Activated T-helper 17 cell treated with anti-CD3 and anti-CD28 coated beads, Interleukin-2, amount 50 U/mL, for 72 hours (primary cell): ENCODE measurements at places on chromosomes 6 and 20. TPM values are rescaled to one million over a fixed set of nuclear protein-coding genes. Genes with fewer than 3 reads are reported as not detected.
A peak's percentile ranks its signal among the peaks of the same experiment; 100 is the strongest.

TMEM14A gene
- 14.1 TPM for total RNA-seq

CLPSL1 gene
- total RNA-seq = not detected

HLA-DQB1 gene
- 25.5 TPM for total RNA-seq

LAMA4 gene
- not detected for total RNA-seq

CALHM4 gene
- total RNA-seq = not detected

ANGPT4 gene
- total RNA-seq = 0.06 TPM

ADGRF5 gene
- not detected for total RNA-seq

RNF182 gene
- not detected for total RNA-seq

HECA gene
- total RNA-seq = 67.0 TPM

ERGIC3 gene
- total RNA-seq = 142 TPM

- no peak overlapping the region for H3K4me3 ChIP-seq
- H3K36me3 ChIP-seq = no peaks in the 10 kb centered on the region
- no peak for ATAC-seq
- H3K4me1 ChIP-seq = no peaks in the 10 kb centered on the region
- no peak overlapping the region for H3K27ac ChIP-seq
Observed at GRCh38 chr6:55825402-55826051, 49.9 kb downstream of the BMP5 start.

DNA sequence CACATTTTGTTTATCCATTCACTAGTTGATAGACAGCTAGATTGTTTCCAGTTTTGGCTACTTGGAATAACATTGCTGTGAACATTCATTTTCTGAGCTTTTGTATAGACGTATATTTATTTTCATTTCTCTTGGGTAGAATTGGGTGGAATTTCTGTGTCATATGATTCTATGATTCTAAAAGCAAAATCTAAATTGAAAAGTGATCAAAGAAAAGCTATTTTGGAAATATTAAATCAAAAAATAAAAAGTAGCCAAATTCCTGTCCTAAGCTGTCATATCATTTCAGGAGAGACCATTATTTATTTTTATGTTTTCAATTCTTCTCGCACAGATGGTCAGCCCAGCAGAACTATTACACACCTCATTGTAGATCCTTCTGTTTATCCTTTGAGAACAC, 229.2 kb downstream of the COL12A1 start:
- no peak for ATAC-seq
- H3K4me1 ChIP-seq = no peaks in the 10 kb centered on the region
- no peak overlapping the region for H3K27ac ChIP-seq
- no peaks in the 10 kb centered on the region for H3K27me3 ChIP-seq

- H3K27ac ChIP-seq = peak overlapping the region; percentile 82
- peak; percentile 83 for ATAC-seq
- H3K4me3 ChIP-seq = peak overlapping the region; percentile 64
- H3K36me3 ChIP-seq = no peaks in the 10 kb centered on the region
- peaks cover 40% of the 10 kb centered on the region for H3K4me1 ChIP-seq
- no peaks in the 10 kb centered on the region for H3K27me3 ChIP-seq
Observed at GRCh38 chr6:113632220-113632864, 224.8 kb upstream of the MARCKS start.

GRCh38 chr20:45105317-45105716, 4.4 kb upstream of the KCNS1 start:
- no peak for ATAC-seq
- no peaks in the 10 kb centered on the region for H3K36me3 ChIP-seq
- H3K4me3 ChIP-seq = no peak overlapping the region
- peaks cover 5% of the 10 kb centered on the region for H3K4me1 ChIP-seq

GRCh38 chr6:53837865-53838769, 43.3 kb downstream of the LRRC1 start:
- no peaks in the 10 kb centered on the region for H3K4me1 ChIP-seq
- H3K36me3 ChIP-seq = no peaks in the 10 kb centered on the region
- no peaks in the 10 kb centered on the region for H3K27me3 ChIP-seq
- ATAC-seq = no peak

- H3K4me3 ChIP-seq = no peak overlapping the region
- no peak for ATAC-seq
- H3K4me1 ChIP-seq = no peaks in the 10 kb centered on the region
- no peak overlapping the region for H3K27ac ChIP-seq
- H3K36me3 ChIP-seq = no peaks in the 10 kb centered on the region
Observed at GRCh38 chr20:50276119-50277063, 85.8 kb downstream of the CEBPB start.

GRCh38 chr6:132648356-132648755, 10.6 kb downstream of the TAAR1 start:
- H3K4me1 ChIP-seq = peaks cover 3% of the 10 kb centered on the region
- no peak overlapping the region for H3K4me3 ChIP-seq
- ATAC-seq = peak; percentile 80
- H3K27ac ChIP-seq = no peak overlapping the region

- ATAC-seq = no peak
- H3K27ac ChIP-seq = no peak overlapping the region
- H3K36me3 ChIP-seq = no peaks in the 10 kb centered on the region
- H3K4me1 ChIP-seq = no peaks in the 10 kb centered on the region
Observed at GRCh38 chr6:10451394-10451793, 36.5 kb upstream of the TFAP2A start.

DNA sequence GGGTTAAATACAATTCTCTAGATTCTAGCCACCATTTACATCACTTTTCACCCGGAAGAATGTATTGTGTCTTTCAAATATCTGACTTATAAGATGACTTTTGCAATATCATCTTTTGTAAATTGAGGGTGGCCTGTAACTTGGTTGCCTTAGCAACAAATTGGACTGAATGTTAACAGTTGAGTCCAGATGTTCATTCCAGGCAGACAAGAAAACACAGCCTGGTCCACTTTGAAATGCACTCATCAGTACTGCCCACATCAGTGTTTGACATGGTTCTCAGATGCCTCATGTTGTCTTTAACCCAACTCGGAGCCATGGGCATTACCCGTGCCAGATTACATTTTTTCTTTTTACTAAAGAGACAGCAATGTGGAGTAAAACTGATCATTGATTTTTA, 781.6 kb upstream of the CHD6 start:
- no peaks in the 10 kb centered on the region for H3K36me3 ChIP-seq
- no peak overlapping the region for H3K4me3 ChIP-seq

- H3K4me3 ChIP-seq = peak overlapping the region; percentile 54
- H3K27me3 ChIP-seq = peaks cover 34% of the 10 kb centered on the region
- H3K27ac ChIP-seq = no peak overlapping the region
- H3K4me1 ChIP-seq = no peaks in the 10 kb centered on the region
Observed at GRCh38 chr20:41367393-41367695, 726 bp upstream of the EMILIN3 start.

- peaks cover 14% of the 10 kb centered on the region for H3K4me1 ChIP-seq
- H3K27me3 ChIP-seq = no peaks in the 10 kb centered on the region
- H3K27ac ChIP-seq = peak overlapping the region; percentile 74
- ATAC-seq = no peak
- no peak overlapping the region for H3K4me3 ChIP-seq
- peaks cover 2% of the 10 kb centered on the region for H3K36me3 ChIP-seq
Observed at GRCh38 chr20:32494483-32495216, 90.5 kb downstream of the NOL4L start.

GRCh38 chr20:3813848-3814581, 6.3 kb upstream of the AP5S1 start:
- H3K27ac ChIP-seq = peak overlapping the region; percentile 98
- H3K36me3 ChIP-seq = peaks cover 8% of the 10 kb centered on the region
- H3K4me3 ChIP-seq = peak overlapping the region; percentile 96
- H3K4me1 ChIP-seq = peaks cover 35% of the 10 kb centered on the region
- peak; percentile 45 for ATAC-seq

DNA sequence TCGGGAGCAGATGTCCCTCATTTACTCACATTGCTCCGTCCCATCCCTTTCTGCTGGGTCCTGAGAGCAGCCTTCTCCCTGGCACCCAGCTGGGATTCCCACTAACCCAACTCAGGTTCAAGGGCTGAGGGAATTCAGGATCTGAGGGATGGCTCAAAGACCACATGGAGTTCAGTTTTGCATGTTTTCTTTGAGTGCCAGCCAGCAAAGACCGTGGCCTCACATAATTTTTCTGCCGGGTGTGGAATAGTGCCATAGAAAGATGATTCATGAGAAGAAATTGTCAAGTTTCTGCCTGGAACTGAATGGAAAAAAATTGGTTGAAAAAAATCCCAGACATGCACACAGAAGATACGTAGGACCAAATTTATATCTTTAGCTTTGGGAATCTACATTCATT, 168.6 kb downstream of the CD83 start:
- no peaks in the 10 kb centered on the region for H3K27me3 ChIP-seq
- H3K4me3 ChIP-seq = no peak overlapping the region
- no peak overlapping the region for H3K27ac ChIP-seq
- H3K4me1 ChIP-seq = no peaks in the 10 kb centered on the region
- H3K36me3 ChIP-seq = no peaks in the 10 kb centered on the region
- ATAC-seq = no peak

DNA sequence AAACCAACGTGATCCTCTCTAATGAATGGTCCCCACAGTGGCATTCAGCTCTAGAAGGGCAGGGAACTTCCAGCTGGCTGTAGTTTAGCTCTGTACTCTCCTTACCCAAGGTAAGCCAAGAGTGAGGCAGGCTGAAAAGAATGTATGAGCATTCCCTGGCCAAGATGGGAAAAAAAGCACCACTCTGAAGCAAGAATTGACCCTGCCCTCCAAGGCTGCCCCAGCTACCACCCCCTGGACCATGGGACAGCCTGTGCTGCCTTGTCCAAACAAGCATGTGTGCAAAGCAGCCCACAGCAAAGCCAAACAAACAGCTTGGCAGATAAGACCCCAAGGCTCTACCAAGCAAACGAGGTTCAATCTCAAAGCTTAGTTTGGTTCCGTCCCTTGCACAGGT, 73.9 kb downstream of the GFOD1 start:
- H3K36me3 ChIP-seq = no peaks in the 10 kb centered on the region
- no peaks in the 10 kb centered on the region for H3K27me3 ChIP-seq
- H3K27ac ChIP-seq = no peak overlapping the region
- no peak for ATAC-seq

DNA sequence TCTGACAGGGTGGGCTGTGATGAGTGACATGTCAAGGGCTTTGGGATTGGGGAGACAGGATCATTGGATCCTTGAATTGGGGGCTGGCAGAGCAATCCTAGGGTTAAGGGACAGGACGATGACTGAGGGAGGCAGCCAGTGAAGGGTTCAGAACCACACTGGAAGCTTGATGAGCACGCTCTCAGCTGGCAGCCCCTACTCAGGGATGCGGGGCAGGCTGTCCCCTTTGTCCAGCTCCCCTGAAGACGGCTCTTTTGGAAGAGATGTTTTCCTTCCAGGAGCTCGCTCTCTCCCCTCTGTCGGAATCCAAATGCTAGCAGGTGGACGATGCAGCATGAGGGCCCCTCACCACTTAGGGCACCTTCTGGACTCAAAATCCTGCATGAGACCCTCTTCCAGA, 8.4 kb downstream of the TGM3 start:
- H3K36me3 ChIP-seq = no peaks in the 10 kb centered on the region
- peaks cover 3% of the 10 kb centered on the region for H3K27me3 ChIP-seq
- H3K4me3 ChIP-seq = no peak overlapping the region
- no peak for ATAC-seq
- H3K4me1 ChIP-seq = no peaks in the 10 kb centered on the region

DNA sequence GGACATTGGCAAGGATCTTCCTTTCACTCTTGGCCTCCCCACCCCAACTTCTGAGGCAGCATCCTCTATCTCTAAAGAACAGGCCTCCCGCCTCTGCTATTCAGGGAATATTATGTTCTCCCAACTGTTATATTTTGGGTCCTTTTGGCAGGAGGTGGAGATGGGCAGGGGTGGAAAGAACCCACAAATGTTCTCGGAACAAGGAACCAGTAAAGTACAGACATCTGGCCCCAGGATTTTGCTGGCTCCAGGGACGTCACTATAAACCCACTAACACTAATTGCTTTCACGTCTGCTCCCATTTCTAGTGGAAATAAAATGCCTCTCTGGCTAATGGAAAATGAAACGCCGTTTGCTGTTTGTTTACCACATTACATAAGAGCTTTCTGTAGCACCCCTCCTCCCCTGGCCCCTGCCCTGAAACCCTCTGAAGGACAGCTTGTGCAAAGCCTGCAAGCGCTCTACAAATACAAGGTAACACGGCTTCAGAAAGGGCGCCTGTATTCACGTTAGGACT, 77.7 kb upstream of the TBC1D7 start:
- H3K4me3 ChIP-seq = no peak overlapping the region
- H3K4me1 ChIP-seq = no peaks in the 10 kb centered on the region
- no peaks in the 10 kb centered on the region for H3K36me3 ChIP-seq
- H3K27me3 ChIP-seq = no peaks in the 10 kb centered on the region

DNA sequence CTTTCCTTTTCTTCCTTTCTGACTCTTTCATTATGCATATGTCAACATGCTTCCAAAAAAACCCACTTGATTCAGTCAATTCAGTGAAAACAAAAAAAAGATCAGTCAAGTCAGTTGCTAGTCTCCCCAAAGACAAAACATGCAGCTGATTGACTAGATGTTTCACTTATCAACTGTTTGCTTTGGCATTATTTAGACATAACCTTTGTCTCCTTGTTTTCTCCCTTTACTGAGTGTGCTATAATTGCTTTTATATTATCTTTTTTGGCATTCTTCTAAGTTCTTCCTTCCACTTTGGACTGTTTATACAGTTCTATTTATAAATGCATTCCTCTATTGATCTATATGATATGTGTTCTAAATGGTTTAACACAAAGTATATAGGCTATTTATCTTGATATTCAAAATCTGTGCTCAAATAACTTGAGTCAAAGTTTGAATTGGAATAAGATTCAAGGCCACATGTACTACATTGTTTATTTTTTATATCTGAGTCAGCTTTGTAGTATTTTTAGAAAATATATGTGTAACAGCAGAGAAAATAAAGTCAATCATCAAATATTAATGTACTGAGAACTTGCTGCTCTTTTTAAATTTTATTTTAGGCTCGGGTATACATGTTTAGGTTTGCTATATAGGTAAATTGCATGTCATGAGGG, 260.5 kb downstream of the CENPW start:
- no peaks in the 10 kb centered on the region for H3K36me3 ChIP-seq
- H3K27me3 ChIP-seq = no peaks in the 10 kb centered on the region
- no peaks in the 10 kb centered on the region for H3K4me1 ChIP-seq

GRCh38 chr6:166499350-166500163, 86.9 kb downstream of the RAMACL start:
- no peaks in the 10 kb centered on the region for H3K27me3 ChIP-seq
- no peaks in the 10 kb centered on the region for H3K36me3 ChIP-seq
- H3K4me3 ChIP-seq = peak overlapping the region; percentile 22
- H3K4me1 ChIP-seq = peaks cover 11% of the 10 kb centered on the region
- peak; percentile 80 for ATAC-seq
- peak overlapping the region; percentile 81 for H3K27ac ChIP-seq

- H3K4me3 ChIP-seq = no peak overlapping the region
- H3K36me3 ChIP-seq = no peaks in the 10 kb centered on the region
- H3K4me1 ChIP-seq = no peaks in the 10 kb centered on the region
- H3K27ac ChIP-seq = no peak overlapping the region
- peaks cover 6% of the 10 kb centered on the region for H3K27me3 ChIP-seq
Observed at GRCh38 chr6:163146036-163146435, 268.5 kb upstream of the QKI start.

- H3K4me3 ChIP-seq = peak overlapping the region; percentile 89
- peak; percentile 43 for ATAC-seq
- peak overlapping the region; percentile 61 for H3K27ac ChIP-seq
- H3K4me1 ChIP-seq = peaks cover 12% of the 10 kb centered on the region
- no peaks in the 10 kb centered on the region for H3K36me3 ChIP-seq
Observed at GRCh38 chr6:116616737-116617053, 416 bp downstream of the RSPH4A start.

GRCh38 chr6:148616841-148617240, 130.0 kb upstream of the UST start:
- H3K27me3 ChIP-seq = peaks cover 9% of the 10 kb centered on the region
- no peak for ATAC-seq
- no peak overlapping the region for H3K27ac ChIP-seq
- no peaks in the 10 kb centered on the region for H3K36me3 ChIP-seq
- peaks cover 5% of the 10 kb centered on the region for H3K4me1 ChIP-seq
